ENCODE measurements at places on chromosomes 16 and 17.

GRCh38 chr17:66326476-66327047, 24.1 kb downstream of the PRKCA start:
- no peak for DNase-seq
- no peaks in the 10 kb centered on the region for H3K27me3 ChIP-seq
- H3K36me3 ChIP-seq: no peaks in the 10 kb centered on the region
- no peak overlapping the region for H3K4me3 ChIP-seq
- peaks cover 4% of the 10 kb centered on the region for H3K4me1 ChIP-seq

DNA sequence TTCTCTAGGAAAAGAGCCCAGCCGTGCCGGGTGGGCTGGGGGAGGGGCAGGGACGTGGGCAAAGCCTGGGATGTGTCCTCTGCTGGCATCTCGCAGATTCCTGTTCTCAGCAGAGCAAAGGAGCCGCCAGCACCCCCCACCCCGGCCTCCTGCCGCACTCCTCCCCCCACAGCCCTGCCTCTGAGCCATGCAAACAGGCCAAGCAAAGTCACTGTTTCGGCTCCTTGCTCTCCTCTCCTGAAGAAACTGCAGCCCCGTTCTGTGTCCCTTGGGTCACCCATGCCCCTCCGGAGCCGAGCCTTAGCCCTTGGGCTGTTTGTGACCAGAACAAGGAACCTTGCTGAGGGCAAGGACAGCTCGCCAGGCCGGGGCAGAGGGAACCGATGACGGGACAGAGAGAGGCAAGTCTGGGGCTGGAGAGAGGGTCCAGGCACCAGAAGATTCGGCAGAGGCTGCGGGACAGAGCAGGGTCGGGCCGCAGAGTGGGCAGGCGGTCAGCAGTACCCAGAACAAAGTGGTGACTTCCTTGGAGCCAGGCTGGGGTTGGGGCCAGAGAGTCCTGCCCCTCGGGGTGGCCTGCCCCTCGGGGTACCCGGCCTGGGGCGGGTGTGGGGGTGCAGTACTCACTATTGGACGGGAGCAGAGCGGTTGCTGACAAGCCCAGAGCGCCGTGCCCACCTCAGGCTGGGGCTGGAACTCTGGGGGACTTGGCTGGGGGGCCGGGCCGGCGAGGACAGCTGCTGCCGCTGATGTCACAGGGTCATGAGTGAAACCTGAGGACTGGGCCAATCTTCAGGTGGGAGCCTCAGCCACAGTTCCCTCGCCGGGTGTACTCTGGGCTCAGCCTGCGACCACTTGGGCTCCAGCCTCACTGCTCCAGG, 9.2 kb upstream of the PRR29 start:
- DNase-seq: no peak
- H3K36me3 ChIP-seq: no peaks in the 10 kb centered on the region
- no peak overlapping the region for H3K4me3 ChIP-seq
- peaks cover 27% of the 10 kb centered on the region for H3K4me1 ChIP-seq
- H3K27me3 ChIP-seq: no peaks in the 10 kb centered on the region
- no peak overlapping the region for H3K27ac ChIP-seq

DNA sequence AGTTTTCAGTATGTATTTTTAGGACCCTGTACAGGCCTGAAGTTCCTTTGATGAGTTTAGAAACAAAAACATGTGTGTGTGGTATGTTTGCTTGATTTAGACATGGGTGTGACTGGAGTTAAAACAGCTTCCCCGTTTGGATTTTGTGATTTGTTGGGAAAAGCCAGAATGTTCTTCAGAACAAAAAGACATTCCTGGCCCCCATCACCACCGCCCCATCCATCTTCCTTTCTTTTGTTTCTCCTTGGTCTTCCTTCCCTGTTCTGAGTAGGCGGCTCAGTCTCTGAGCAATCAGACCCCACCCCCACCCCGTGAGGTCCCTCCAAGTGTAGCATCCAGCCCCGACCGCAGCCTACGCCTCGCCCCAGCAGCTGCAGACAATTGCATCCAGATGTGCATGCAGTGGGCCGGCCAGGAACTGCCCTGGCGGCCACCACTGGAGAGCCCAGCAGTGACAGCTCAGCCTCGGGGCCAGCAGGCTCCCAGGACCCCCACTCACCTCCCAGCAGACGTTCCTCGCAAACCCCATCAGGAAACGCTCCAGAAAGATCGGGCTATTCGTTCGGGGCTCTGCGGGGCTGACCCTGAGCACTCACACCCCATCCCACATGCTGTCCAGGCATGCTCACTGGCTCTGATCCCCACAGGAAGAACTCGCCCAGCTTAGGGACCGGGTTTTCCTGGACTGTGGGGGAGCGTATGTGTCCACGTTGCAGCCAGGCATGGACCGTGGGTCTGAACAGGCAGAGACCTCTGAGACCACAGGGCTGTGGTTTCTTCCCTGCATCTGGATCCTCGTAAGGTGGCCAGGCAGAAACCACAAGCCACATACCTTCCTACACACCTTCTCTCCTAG, 99.8 kb upstream of the CDH5 start:
- no peak overlapping the region for H3K4me3 ChIP-seq
- no peaks in the 10 kb centered on the region for H3K27me3 ChIP-seq
- H3K4me1 ChIP-seq: peaks cover 55% of the 10 kb centered on the region
- peak; percentile 90 for DNase-seq
- H3K36me3 ChIP-seq: no peaks in the 10 kb centered on the region

- H3K36me3 ChIP-seq: peaks cover 10% of the 10 kb centered on the region
- no peak for DNase-seq
- H3K4me3 ChIP-seq: no peak overlapping the region
- no peaks in the 10 kb centered on the region for H3K27me3 ChIP-seq
These were observed 23.7 kb downstream of the NAA60 start for GRCh38 chr16:3467182-3467581.

- DNase-seq: no peak
- no peak overlapping the region for H3K4me3 ChIP-seq
- H3K27ac ChIP-seq: no peak overlapping the region
- no peaks in the 10 kb centered on the region for H3K27me3 ChIP-seq
- H3K36me3 ChIP-seq: peaks cover 17% of the 10 kb centered on the region
These were observed 4.4 kb downstream of the CBX4 start for GRCh38 chr17:79834565-79835469.

- no peak for DNase-seq
- no peak overlapping the region for H3K4me3 ChIP-seq
- no peaks in the 10 kb centered on the region for H3K36me3 ChIP-seq
- no peaks in the 10 kb centered on the region for H3K27me3 ChIP-seq
These were observed 6.5 kb downstream of the NFATC3 start for GRCh38 chr16:68091380-68092261.
